ENCODE measurements at places on chromosomes 13 and 19.

- no peak for DNase-seq
Observed at GRCh38 chr19:5989388-5990074, 11.6 kb upstream of the RANBP3 start.

DNA sequence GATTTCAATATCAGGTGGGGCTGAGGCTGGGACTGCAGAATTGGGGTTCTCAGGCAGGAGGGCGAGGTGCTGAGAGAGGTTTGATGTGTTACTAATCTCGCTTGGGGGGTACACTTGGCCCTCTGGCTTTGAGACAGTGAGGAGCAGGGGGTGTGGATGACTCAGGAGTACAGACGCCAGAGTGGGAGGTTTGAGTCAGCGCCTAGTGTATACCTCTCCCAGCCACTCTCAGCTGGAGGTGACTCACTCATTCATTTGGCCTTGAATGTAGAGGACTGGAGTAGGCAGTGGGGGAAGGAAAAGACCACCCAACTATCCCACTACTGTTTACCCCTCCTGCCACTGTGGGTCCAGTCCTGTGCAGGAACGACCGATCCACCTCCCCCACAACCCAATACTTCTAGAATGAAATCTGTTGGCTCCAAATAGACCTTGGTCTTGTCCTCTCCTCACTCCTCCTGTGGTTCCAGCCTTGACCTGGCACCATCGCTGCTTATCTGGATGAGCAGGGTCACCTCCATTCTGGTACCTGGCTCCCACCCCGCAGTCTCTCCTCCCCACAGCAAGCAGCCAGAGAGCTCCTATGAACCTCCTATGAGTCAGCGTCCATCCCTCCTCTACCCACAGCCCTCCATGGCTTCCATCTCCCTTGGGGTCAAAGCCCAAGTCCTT is 20.1 kb upstream of the ZNRF4 start:
- no peak for DNase-seq

- no peak for DNase-seq
Observed at GRCh38 chr13:51595416-51595815, 11.2 kb downstream of the WDFY2 start.

- DNase-seq: no peak
Observed at GRCh38 chr13:51645761-51646670, 61.8 kb downstream of the WDFY2 start.

DNA sequence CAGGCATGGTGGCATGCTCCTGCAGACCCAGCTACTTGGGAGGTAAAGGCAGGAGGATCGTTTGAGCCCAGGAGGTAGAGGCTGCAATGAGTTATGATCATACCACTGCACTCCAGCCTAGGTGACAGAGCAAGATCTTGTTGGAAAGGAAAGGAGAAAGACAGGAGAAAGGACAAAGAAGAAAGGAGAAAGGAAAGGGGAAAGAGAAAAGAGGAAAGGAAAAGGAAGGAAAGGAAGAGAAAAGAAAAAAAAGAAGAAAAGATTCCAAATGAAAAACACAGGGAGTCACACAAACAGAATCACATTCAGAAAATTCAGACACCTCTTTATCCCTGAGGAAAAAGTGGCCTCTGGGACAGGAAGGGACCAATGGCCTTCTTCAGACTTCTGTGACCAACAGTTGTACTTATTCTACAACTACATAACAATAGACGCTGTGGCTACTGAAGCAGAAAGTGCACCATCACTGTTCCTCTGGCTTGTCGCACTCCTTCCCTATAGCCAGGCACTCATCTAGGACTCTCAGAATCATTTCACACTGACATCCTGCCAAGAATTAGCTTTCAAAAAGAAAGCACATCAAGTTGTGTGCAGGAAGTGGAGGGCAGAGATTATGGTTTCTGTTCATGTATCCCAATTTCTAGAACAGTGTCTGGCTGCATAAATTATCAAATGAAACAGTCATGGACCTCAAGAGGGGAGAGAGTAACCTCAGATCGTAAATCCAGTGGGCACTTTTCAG is 5.9 kb downstream of the MTMR6 start:
- peak; percentile 69 for DNase-seq

DNA sequence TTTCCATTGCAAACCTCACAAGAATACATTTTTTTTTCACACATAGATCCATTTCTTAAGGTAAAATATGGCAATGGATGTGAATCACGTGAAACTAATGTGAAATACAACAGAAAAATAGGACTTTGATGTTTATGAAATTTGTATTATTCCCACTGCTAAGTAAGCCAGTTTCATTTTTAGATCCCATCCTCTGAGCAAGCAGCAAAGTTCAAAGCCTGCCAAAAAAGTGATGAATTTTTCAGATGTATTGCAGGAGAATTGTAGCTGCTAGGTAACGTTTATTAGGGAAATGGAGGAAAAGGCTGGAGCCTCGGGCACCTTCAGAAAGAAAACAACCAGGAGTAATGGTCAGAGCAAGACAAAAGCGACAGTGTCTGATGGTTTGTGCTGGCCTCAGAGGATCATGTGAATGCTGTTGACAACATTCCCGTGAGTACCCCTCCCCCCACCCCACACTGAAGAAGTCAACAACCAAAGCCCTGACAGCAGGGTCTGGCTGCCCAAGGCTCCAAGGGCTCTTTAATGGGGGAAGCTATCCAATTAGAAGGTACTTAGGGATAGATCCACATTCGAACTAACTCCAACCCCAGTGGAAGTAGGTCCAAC is 95.5 kb downstream of the OXGR1 start:
- DNase-seq: no peak

DNA sequence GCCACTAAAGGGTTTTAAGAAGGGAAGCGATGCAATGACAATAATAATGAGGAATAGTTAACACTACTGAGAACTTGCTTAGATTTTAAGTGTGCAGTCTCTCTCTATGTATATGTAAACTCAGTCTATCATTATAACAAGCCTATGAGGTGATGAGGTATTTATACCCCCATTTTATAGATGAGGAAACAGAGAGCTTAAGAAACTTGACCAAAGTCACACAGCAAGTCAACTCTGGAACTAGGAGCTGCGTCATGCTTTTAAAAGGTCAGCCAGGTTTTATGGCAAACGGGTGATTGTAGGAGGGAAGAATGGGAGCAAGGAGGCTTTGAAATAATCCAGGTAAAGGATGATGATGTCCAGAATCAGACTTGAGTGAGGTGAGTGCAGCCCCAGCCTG is 103.4 kb downstream of the TM9SF2 start:
- DNase-seq: no peak

- DNase-seq: peak; percentile 28
Observed at GRCh38 chr13:76440568-76440967, 445.6 kb downstream of the KCTD12 start.

DNA sequence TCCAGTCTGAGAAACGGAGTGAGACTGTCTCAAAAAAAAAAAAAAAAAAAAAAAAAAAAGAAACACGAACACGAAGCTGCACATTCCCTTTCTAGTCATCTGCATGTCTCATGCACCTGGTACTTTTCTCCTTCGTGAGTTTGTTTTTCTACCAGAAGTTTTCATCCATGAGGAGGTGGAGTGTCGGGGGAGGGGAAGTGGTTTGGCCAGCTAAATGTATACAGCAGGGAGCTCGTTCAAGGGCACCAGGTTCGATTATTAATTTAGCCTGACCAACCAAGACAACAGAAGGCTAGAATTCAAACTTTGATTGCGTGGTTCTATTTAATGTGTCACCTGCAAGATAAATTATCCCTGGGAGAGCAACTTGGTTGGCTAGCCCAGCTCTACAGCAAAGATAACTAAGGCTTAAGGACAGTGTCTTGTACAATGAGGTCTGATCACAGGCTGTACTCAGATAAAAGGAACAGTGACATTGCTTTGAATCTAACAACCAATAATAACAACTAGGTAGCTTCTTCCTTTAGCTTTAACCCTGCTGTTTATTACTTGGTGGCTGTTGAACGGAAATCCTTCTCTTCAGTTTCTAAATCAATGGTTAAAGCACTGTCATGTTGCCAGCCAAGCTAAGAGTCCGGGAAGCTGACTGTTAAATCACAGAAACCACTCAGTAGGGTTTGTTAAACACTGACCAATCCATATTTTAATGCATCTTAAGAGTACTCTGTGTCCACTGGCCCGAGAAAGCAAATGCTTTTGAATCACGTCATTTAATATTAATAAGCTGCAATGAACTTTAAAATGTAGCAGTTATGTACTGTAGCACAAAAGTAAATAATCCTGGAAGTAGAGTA is 98.4 kb upstream of the STARD13 start:
- no peak for DNase-seq

DNA sequence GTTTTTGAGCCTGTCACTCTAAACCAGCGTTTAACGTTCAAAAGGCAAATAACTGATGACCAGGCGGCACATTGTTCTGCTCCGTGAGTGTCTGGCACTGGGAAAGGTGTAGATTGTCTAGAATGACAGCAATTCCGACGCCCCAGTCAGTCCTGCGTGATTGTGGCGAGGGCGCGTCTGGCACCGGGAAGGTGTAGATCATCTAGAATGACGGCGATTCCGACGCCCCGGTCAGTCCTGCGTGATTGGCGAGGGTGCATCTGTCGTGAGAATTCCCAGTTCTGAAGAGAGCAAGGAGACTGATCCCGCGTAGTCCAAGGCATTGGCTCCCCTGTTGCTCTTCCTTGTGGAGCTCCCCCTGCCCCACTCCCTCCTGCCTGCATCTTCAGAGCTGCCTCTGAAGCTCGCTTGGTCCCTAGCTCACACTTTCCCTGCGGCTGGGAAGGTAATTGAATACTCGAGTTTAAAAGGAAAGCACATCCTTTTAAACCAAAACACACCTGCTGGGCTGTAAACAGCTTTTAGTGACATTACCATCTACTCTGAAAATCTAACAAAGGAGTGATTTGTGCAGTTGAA is 26.1 kb upstream of the NDUFS7 start:
- no peak for DNase-seq

DNA sequence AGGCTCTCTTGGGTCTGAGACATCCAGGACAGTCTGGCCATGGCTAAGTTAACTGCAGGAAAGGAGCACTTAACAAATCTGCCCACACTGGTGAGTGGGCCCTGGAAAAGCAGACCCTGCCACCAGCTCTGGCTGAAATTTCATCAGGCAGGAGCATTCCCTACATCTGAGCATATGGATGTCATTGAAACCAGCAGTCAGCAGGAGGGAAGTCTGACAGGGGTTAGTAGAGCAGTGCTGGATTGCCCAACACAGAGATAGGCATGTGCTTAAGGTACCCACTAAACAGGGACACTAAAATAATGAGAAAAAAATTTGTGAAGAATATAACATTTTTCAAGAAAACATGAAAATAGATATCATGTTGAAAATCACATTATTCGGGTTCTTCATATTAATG is 13.6 kb upstream of the ACOD1 start:
- DNase-seq: no peak

DNA sequence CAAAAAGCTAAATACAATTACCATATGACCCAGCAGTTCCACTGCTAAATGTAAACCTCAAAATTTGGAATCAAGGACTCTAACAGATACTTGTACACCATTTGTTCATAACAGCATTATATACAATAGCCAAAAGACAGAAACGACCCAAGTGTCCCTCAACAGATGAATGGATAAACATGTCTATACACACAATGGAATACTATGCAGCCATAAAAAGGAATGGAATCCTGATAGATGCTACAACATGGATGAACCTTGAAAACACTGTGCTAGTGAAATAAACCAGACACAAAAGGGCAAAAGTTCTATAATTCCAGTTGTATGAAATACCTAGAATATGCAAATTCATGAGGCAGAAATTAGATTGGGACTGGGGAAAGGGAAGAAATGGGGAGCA is 12.2 kb downstream of the NEK3 start:
- no peak for DNase-seq

DNA sequence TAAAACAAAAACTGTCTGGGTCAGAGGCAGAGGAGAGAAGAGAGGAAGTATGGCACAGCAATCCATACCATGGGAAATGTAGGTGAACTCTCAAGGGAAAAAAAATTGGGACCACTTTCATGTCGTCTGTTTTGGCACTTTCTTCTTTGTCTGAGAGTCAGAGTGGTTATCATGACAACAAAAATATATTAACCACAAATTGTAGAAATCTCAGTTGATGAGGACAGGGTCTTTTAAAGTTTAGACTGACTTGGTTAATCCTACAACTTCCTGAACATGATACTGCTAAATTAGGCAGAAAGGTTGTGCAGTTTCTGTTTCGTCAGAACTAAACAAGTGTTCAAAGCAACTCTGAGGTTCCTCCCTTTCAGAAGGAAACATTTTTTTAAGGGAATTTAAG is 15.2 kb downstream of the KLF5 start:
- peak; percentile 12 for DNase-seq

- DNase-seq: no peak
Observed at GRCh38 chr19:5122121-5122400, 153.1 kb downstream of the KDM4B start.

- no peak for DNase-seq
Observed at GRCh38 chr13:85413664-85414063, 385.6 kb downstream of the SLITRK6 start.

GRCh38 chr19:40592170-40592569 is 9.0 kb upstream of the LTBP4 start:
- DNase-seq: peak; percentile 67

- peak; percentile 53 for DNase-seq
Observed at GRCh38 chr19:3338541-3339181, 27.7 kb upstream of the NFIC start.

- DNase-seq: no peak
Observed at GRCh38 chr13:113917594-113918371, 53.9 kb upstream of the GAS6 start.

GRCh38 chr13:113413898-113414282 is 39.4 kb downstream of the ADPRHL1 start:
- DNase-seq: no peak

- no peak for DNase-seq
Observed at GRCh38 chr19:17137417-17137816, 61.8 kb downstream of the MYO9B start.

DNA sequence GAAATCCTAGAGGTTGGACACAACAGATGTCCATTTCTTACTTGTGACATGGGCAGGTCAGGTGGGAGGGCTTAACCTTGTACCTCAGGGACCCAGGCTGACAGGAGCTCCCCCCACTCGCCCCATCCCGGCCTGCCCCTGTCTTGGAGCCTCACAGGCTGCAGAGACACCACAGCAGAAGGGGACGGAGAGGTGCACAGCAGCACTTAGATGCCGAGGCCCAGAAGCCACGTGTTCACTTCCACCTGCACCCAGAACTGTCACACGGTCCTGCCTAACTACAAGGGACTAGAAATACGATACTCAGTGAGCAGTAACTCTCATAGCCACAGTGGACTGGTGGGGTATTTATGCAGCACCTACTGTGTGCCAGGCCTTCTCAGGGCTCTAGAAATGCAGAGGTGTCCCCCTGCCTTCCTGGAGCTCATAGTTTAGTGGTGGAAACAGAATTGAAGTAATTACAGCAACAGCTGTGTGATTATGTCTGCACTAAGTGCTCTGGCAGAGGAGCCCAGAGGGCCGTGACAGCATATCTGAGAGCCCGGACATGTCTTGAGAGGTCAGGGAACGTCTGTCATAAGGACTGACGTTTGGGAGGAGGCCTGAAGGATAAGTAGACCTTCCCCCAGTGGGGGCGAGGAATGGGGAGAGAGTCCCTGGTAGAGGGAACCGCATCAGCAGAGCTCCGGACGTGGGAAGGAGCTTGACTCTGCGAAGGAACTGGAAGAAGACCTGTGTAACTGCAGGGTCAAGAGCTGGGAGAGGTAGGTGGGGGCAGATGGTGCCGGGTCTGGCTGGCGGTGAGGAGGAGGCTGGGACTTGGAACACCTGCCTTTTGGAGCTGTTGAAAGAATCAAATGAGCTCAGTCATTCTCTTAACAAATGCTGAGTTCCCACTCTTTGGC is 130.0 kb downstream of the SIPA1L3 start:
- no peak for DNase-seq

GRCh38 chr19:49976496-49976895 is 15.5 kb upstream of the SIGLEC11 start:
- no peak for DNase-seq
